Uterus (tissue), 4 donors: ENCODE measurements at places on chromosomes 1 and 21. TPM values are rescaled to one million over a fixed set of nuclear protein-coding genes. Genes with fewer than 3 reads are reported as not detected.

DNA sequence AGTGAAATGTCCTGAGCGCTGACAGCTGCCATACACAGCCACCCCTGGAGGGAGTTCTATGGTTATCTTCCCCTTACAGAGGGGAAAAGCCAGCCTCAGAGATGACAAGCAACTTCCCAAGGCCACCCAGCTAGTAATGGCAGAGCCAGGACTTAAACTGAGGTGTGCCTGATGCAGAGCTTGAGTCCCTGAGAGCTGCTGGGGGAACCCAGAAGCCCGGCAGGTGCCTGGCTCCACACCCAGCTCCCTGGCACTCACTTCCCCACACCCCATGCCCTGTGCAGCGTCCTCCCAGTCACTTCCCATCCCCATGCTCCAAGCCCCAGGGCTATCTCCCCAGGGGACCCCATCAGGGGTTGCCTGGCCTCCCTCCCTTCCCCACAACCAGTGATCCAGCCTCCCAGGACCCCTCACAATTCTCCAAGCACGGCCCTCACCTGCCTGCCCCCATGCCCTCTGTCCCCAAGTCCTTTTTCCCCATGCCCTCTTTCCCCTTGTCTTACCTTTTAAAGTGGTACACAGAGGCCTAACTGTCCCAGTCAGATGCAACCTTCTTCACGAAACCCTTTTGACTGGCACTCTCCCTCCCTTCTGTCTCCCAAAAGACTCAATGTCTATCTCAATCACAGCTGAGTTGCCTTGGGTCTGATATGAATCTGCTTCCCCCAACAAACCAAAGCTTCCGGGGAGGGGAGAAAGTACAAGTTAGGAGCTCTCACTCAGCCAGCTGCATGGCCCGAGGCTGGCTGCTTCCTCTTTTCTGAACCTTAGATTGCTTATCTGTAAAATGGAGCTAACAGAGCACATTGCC lies 39.8 kb upstream of the LRP8 start:
- no peak for DNase-seq

DNA sequence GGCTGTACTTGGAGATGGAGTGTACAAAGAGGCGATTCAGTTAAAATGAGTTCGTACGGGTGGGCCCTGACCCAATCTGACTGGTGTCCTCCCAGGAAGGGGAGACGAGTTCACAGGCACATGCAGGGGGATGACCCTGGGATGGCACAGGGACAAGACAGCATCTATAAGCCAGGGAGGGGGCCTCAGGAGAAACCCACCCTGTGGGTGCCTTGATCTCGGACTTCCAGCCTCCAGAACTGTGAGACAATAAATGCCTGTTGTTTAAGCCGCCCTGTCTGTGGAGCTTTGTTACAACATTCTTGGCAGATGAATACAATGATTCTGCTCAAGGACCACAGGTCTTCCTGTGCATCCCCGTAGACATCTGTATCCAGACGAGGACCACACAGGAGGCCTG lies 14.6 kb upstream of the CLDN14 start:
- no peak for DNase-seq

DNA sequence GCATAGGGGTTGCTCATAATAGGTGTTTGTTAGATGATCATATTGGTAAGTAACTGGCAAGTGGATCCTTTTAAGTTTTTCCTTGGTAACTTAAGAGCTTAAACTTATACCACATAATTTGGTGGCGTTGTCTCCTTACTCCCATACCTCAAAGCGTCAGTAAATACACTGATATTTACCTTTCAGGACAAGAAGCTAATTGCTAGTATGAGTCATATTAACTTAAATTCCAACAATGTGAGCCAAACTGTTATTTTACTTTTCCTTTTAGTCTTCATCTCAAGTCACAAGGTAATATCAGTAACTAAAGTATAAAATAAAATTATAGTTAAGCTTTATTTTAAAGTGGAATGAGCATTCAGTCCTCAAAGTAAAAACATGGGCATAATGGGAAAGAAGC lies 9.0 kb upstream of the SH3GLB1 start:
- no peak for DNase-seq

DNA sequence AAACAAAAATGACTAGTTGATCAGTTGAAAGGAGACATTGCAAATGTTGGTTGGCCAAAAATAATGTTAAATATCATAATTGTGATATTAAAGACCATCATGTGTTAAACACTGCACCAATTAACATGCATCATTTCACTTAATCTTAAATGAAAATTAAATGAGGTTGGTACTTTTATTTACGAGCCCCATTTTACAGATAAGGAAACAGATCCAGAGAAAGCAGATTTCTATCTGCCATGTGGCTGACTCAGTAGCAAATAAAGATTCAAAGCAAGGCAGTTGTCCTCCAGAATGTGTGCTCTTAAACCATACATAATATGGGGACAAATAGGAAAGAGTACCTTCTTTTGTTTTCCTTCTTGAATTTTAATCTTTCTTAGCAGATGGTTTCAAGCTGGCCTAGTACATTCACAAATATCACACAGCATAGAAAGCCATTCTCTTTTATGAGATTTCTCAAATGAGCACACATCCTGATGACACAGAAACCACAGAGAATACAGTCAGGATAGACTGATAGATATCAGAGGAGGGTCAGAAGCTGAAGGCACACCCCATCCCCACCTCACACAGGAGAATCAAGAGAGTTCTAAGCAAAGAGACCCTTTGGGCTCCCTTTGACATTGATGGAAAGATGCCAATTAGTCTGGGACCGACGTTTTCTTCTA lies 647.9 kb upstream of the CAMK1G start:
- no peak for DNase-seq

DNA sequence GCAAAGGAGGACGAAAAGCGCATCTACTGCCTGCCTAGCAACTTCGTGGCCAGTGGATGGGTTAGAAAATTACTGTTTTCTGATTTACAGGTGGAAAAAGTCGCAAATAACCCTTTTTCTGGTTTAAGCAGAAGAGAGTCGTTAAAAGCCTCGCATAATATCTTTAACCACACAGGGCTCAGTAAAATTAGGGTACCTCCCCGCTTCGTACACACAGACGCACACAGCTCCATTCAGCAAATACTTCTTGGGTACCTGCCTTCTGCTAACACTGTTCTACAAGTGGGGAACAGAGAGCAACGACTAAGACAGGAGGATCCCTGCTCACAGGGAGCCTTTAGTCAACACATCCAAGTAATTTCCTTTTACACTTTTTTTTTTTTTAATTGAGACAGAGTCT lies 704 bp downstream of the ALG6 start:
- DNase-seq: no peak

- DNase-seq: peak; percentile 19
These were observed 408.3 kb upstream of the PLXNA2 start for GRCh38 chr1:208652296-208653160.

The ARHGEF2 gene
- total RNA-seq: 178 TPM

The MMEL1 gene
- 2.6 TPM for total RNA-seq

The AGT gene
- total RNA-seq: 1.1 TPM

The KRTAP12-1 gene
- total RNA-seq: not detected
